NCI-H524 treated with DMSO at 0.1 percent for 48 hours (cell line): ENCODE measurements at places on chromosomes 1 and 21.

DNA sequence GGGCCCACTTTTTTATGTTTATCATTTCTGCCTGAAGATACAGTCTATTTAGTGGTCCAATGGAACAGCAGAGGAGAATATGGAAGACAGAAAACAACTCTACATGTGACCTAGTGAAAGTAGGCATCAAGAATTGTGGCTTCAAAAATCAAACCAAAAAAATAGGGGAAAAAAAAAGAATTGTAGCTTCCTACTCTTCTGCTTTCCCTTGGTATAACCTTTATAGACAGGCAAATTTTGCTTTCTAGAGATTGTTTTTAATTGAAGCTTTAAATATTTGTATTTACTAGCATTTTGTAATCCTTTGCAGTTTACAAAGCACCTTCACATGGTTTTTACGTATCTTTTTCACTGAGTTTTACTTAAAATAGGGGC lies 14.3 kb downstream of the PDIK1L start:
- DNase-seq: no peak

- no peak for DNase-seq
These were observed 45.7 kb downstream of the APP start for GRCh38 chr21:26124896-26125295.

DNA sequence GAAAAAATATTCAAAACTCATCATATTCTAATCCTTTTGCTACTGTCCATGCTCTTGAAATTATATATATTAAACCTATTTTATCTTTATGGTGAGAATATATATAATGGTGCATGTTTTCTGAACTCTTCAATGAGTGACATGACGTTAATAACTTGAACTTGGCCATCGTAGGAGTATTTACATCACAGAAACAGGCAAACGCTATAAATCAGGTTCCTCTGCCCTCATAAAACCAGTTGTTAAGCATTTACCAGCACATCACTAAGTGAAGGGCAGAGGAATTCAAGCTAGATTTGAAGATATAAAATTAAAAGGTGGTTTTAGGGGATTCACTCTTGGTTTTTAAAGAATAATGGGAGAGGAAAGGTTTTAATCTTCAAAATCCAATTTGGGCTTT lies 20.5 kb downstream of the NID1 start:
- no peak for DNase-seq

GRCh38 chr1:37480581-37481288 lies 6.4 kb downstream of the ZC3H12A start:
- no peak for DNase-seq

- DNase-seq: no peak
These were observed 11.6 kb downstream of the GNG4 start for GRCh38 chr1:235637756-235638534.

DNA sequence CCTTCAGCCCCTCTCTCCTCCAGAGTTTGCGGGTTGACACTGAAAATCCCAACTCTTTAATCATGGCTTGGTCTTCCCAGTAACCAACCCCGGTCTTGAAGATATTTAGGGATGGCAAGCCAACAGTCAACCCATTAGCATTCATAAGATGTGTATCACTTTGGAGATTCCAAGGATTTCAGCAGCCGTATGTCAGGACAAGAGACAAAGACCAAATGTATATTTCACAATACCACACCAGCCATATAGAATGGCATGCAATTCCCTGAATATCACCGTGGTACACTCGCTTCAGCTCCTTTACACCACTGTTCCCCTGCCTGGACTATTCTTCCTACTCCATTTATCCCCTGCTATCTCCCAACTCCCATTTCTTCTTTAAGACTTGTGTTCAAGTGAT lies 109.2 kb downstream of the CSMD2 start:
- no peak for DNase-seq

DNA sequence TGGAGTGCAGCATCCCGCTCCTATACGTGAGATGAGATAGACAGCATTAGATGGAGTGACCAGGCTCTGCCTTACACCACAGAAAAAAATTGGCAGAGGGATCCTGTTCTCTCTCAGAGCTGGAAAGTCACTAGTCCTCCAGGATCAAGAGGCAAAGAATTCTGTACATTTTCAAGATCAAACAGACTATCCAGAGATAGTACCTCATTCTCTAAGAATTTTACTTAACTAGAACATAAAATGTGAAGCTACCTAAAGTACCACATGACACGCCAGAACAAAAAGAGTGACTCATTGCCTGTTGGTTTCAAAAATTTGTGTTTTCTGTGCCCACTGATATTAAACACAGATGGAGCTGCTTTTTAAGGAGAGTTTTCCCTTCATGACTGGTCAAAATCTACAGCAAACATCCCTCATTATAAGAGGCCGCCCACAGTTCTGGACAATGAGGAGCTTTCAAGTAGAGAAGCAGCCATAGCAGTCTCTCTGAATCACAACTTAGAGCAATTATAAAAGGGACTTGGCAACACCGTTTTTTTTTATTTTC lies 32.3 kb downstream of the CD160 start:
- DNase-seq: no peak
